ENCODE measurements at places on chromosomes 3 and 15.
A peak's percentile ranks its signal among the peaks of the same experiment; 100 is the strongest.

DNA sequence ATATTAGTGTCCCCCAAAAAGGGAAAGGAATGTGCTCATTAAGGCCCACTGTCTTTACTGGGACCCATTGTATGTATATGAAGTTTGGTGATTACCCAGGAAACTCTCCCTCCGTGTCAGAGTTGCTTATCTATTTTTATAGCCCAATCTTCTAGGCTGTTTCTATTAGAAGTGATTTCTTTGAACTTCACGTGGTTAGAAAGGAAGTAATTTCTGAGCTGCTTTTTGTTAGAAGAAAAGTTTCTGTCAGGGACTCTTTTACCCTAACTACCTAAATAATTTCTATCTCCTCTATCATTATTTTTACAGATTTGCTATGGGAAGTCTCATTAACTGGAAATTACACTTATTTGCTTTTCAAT is 17.7 kb upstream of the SENP7 start:
- DNase-seq, result no peak

DNA sequence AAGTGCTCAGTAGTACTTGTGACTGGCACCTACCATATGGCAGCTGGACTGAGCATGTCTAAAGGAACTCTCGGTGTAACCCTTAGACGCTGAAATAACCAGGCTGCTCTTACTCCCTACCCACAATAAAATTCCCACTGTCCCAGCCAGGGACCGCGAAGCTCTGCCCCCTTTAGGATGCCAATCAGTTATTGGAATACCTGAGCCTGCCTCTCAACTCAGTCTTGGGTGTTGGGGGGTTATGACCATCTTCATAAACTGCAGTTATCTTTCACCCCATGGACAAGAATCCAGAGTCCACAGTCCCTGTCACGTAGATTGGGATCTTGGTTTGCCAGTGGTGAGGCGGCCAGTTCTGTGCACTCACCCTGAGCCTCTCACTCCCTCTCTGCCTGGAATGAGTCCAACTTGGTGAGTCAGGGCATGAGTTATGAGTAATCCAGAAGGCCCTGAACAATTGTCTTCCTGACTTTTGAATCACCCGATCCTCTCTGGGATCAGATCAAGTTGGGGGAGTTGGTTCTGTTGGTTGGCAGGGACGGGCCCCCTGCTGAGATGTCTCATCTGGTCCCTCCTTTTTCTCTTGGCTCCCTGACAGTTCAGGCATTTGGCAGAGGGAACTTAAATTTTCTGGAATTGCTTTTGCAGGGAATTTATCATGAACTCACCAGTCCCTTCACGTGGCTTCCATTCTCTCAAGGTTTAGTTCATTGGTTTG is 120.1 kb upstream of the UBE2E1 start:
- DNase-seq, result peak; percentile 24

GRCh38 chr15:100849021-100849854 is 30.4 kb upstream of the ALDH1A3 start:
- DNase-seq, result no peak

GRCh38 chr3:105496343-105496742 is 129.6 kb downstream of the ALCAM start:
- no peak for DNase-seq

DNA sequence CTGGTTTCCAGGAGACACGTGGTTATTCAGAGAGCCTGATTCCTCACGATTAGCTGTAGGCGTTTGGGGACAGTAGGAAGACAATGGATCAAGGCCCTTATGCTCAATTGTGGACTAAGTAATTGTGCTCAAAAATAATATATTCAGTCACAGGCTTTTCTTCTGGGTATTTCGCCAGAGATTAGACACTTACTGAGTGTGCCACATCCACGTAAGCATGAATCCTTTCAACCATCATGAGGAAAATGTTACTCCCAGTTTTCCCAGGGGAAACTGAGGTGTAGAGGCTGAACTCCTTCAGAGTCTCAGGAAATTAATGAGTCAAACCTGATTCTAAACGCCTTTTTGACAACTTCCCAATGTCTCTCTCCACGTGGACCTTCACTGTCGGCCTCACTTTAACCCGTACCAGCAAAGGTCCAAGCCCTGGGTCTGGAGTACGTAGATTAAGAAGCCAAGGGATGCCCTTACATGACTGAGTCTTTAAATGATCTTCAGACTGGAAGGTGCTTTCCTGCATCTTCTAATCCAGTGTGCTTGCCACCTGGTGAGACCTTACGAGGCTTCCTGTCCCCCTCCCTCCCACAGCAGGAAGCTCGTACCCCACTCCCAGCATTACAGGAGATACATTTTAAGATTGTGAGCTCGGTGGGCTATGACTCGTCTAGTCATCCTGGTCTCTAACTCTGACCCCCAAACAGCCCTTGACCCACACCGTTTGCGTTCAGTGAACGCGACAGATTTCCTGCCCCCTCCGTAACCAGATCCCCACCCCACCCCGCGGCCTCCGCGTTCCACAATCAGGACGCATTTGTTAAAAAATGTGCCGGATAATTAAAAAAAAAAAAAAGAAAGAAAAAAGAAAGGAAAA is 1.7 kb downstream of the PKM start:
- DNase-seq, result no peak
